PC-3 (cell line): ENCODE measurements at places on chromosomes 13 and 19. TPM values are rescaled to one million over a fixed set of nuclear protein-coding genes. Genes with fewer than 3 reads are reported as not detected.
A peak's percentile ranks its signal among the peaks of the same experiment; 100 is the strongest.

Gene PRR22
- total RNA-seq, result 3.5 and 5.6 TPM in 2 replicates

Gene FCGBP
- 0.52 and 0.80 TPM in 2 replicates for total RNA-seq

DNA sequence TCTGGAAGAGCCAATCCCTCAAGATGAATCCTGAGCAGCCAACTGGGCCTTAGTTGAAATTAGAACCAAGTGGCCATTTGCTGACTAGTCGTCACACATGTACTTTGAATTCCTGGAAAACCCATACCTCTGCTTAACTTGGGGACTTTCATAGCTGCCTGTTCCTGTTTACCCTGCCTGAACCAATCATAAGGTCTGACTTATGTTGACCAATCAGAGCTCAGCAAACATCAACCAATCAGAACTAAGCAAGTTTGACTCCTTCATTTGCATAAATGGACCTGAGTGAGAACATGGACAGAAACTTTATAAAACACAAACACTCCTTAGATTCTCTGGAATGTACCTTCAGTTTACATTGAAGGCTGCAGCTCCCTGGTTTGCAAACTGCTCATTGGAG is 50.8 kb downstream of the LATS2 start:
- H3K27me3 ChIP-seq, result no peaks in the 10 kb centered on the region
- no peak overlapping the region for H3K27ac ChIP-seq
- H3K36me3 ChIP-seq, result no peaks in the 10 kb centered on the region
- H3K4me1 ChIP-seq, result peaks cover 25% of the 10 kb centered on the region
- peak; percentile 20 for DNase-seq

GRCh38 chr19:10471909-10472308 is 31.2 kb downstream of the KEAP1 start:
- no peaks in the 10 kb centered on the region for H3K4me1 ChIP-seq
- peak; percentile 71 for DNase-seq
- no peaks in the 10 kb centered on the region for H3K36me3 ChIP-seq
- no peak overlapping the region for H3K27ac ChIP-seq
- no peak overlapping the region for H3K4me3 ChIP-seq

DNA sequence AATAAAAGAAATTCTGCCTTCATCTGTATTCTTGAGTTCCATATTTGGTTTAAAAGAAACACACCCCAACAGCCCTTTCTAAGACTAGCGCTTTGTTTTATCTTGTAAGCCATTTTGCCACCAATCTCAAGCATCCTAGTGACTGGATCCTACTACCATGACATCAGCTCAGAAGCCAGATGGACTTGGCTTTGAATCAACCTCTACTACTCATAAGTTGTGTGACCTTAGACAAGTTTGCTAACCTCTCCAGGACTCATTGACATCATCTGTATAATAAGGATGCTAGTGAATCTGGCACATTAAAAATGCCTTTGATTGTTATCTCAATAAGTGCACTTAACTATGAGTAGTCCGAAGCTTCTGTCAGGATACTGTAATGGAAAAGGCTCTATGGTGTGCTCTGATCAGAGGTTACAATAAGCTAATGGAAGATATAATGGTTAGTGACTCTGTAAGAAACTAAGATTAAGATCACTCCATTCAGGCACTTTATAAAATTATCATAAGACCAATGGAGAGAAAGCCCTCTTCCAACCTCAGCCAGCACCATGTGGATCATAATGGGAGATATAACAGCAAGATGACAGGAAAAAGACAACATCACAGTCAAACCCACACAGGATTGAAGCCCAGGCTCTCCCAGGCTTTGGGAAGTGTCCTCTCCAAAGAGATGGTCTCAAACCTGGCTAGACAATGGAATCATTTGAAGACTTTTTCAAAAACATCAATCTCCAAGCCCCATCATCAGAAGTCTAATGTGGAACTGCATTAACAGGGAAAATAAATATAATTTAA is 180.6 kb upstream of the MIR17HG start:
- H3K36me3 ChIP-seq, result no peaks in the 10 kb centered on the region
- peaks cover 24% of the 10 kb centered on the region for H3K27me3 ChIP-seq
- DNase-seq, result no peak

GRCh38 chr13:45451282-45451681 is 13.5 kb upstream of the COG3 start:
- H3K4me3 ChIP-seq, result no peak overlapping the region
- H3K4me1 ChIP-seq, result peaks cover 1% of the 10 kb centered on the region; the same call in 1 of the 2 replicates
- H3K27ac ChIP-seq, result no peak overlapping the region

GRCh38 chr13:100483139-100483538 is 105.5 kb downstream of the GGACT start:
- H3K4me1 ChIP-seq, result no peaks in the 10 kb centered on the region
- no peak for DNase-seq
- H3K27me3 ChIP-seq, result no peaks in the 10 kb centered on the region
- no peak overlapping the region for H3K4me3 ChIP-seq
